LHCN-M2 (cell line): ENCODE measurements at places on chromosomes 5 and 9. TPM values are rescaled to one million over a fixed set of nuclear protein-coding genes. Genes with fewer than 3 reads are reported as not detected.

- DNase-seq: no peak
Measured at GRCh38 chr5:15650266-15650665, 150.3 kb downstream of the FBXL7 start.

- peak; percentile 5 for DNase-seq
Measured at GRCh38 chr5:170861917-170862766, at the start of gene RANBP17. RANBP17 (plus strand) TSS chr5:170862018.

GRCh38 chr9:86983620-86984259, 36.4 kb upstream of the GAS1 start:
- DNase-seq: peak; percentile 98

DNA sequence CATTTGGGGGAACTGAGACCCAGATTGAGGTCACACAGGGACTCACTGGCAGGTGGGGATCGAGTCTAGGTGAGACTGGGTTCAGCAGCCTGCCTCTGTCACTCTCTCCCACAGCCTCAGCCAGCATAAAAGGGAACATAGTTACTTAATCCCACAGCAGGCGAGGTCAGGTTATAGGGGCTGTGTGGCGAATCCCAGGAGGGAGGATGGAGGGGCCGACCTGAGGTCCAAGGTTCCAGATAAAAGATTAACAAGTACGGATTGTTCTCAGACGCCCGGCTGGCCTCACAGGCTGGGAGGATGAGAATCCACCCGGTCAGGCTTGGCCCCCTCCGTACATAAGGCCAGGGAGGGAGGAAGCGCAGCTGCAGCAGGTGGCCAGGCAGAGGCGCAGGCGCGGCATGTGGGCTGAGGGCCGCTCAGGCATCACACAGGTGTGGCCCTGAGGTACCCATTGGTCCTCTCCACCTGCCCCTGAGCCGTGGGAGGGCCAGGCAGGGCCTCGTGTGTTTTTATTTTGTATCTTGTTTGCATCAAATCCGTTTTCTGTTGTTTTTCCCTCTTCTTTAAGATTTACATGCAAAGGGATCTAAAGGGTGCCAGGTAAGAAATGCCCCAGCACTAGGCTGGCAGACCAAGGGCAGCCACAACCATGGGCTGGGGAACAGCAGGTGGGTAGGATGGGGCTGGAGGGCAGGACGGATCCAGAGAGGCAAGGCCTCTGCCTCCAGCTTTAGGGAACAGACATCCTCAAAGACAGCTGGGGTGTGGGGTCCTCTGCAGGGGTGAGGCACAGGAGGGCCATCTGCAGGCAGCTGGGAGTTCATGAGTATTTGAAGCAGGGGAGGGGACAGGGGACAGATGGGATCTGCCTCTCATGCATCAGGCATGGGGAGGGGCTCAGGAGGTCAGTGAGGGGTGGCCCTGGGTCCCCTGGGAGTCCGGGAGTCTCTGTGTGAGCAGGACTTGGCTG, 3.6 kb downstream of the SUSD3 start:
- DNase-seq: no peak

Gene DIMT1
- 38.3 and 39.5 TPM in 2 replicates for total RNA-seq

DNA sequence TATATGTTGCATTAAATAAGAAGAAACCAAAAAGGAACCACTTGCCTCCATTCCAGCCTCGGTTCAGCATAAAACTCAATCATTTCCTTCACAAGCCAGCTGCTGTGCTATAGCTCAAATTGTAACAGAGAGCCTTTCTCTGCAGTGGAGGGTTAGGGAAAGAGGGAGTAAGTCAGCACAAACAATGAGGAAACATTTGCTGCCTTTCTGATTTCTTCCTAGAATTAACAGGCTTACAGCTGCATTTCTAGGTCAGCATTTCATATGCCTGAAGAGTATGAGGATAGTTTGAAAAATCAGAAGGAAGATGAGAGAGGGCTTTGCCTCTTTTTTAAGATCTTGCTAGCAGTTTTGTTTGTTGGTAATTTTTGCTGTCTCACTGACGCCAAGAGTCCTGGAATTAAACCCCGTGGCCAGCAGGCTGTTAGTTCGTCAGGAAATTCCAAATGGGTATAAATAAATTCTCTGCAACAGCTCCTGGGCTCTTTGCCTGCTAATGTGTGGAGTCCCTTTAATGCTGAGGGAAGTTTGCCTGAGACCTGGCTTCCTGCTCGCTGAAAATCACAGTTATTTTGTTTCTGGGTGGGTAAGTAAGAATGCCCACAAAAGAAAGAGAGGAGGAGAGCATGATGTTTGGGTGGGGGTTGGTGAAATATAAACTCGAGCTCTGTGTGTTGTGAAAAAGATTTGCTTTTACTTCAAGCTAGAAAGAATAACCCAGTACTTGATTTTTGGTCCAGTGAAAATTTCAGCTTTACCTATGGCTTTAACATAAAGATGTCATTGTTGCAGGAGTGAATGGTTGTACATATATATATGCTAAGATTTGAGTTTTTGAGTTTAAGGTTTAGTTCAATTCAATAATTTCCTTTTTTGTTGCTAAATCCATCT, 148.1 kb upstream of the DMRT1 start:
- peak; percentile 79 for DNase-seq

DNA sequence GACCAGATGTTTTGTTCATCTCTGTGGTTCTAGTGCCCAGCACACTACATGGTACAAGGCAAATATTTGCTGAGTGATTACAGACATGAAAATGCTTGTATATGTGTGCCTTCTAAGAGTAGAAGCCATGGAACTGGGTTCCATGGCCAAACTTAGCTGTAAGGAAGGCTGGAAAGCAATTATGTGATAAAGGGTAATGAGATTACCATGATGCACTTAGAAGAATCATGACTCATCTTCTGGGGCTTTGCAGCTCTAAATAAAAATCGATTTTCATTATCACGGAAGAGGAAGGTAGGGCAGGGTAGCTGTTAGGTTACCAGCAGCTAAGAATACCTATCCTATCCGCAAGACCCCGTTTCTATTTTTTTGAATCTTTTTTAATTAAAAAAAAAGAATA, 28.0 kb downstream of the RFK start:
- no peak for DNase-seq

DNA sequence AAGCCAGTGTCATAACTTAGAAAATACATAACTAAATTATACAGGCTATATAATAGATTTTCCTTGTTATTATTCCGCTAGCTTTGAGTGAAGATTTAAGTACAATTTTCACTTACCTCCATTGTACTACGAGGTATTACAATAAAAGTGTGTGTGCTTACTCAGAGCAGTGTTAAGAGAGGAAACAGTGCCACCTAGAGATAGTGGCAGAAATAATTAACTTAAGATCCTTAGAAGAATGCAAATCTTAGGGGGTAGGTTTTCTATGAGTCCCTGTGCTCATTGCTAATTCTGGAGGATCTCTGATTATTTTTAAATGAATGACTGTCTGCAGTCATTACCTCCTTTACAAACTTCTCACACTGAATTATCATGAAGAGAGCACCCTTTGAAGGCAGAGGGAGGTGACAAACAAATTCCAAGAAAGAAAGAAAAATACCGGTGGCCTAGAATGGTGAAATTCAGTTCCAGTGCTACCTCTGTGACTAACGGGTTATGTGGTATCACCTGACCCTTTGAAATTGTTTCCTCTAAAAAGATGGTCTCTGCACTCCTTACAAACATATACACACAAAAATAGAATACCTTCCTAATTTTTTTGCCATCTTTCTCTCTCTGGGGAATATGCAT, 379.8 kb downstream of the TRIM36 start:
- DNase-seq: no peak

- DNase-seq: peak; percentile 47
Measured at GRCh38 chr5:73709536-73710129, 83.6 kb downstream of the ARHGEF28 start.

Gene TAF11L6
- not detected in 2 replicates for total RNA-seq
